NCI-H1930 (cell line): ENCODE measurements at places on chromosomes 1 and 21.

- no peak for DNase-seq
These were observed 64.9 kb upstream of the DIRAS3 start for GRCh38 chr1:68115308-68115707.

GRCh38 chr1:34808051-34808810, 15.4 kb downstream of the GJA4 start:
- DNase-seq, result no peak

DNA sequence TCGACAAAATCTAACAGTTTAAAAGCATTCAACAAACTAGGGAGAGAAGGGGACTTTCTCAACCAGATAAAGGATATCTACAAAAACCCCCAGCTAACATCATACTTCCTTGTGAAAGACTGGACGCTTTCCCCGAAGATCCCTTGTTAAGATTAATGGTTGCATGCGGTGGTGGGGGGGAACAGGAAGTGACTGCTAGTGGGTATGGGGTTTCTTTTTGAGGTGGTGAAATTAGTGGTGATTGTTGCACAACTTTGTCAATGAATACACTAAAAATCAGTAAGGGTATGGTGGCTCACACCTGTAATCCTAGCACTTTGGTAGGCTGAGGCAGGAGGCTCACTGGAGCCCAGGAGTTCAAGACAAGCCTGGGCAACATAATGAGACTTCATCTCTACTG, 26.9 kb upstream of the EYA3 start:
- no peak for DNase-seq

GRCh38 chr1:160083968-160084770, 2.8 kb downstream of the KCNJ9 start:
- peak; percentile 74 for DNase-seq

- DNase-seq, result no peak
These were observed 1.5 kb downstream of the PHGDH start for GRCh38 chr1:119713039-119713748.

- DNase-seq, result no peak
These were observed 11.8 kb upstream of the RASSF5 start for GRCh38 chr1:206495493-206496046.

GRCh38 chr1:24641646-24642151, 1.4 kb upstream of the SRRM1 start:
- no peak for DNase-seq

GRCh38 chr1:200895801-200896530, 1.3 kb downstream of the INAVA start:
- DNase-seq, result no peak

GRCh38 chr1:3453203-3453761, 1.2 kb upstream of the ARHGEF16 start:
- peak; percentile 56 for DNase-seq

GRCh38 chr21:43646550-43647260, 12.6 kb downstream of the HSF2BP start:
- peak; percentile 72 for DNase-seq

DNA sequence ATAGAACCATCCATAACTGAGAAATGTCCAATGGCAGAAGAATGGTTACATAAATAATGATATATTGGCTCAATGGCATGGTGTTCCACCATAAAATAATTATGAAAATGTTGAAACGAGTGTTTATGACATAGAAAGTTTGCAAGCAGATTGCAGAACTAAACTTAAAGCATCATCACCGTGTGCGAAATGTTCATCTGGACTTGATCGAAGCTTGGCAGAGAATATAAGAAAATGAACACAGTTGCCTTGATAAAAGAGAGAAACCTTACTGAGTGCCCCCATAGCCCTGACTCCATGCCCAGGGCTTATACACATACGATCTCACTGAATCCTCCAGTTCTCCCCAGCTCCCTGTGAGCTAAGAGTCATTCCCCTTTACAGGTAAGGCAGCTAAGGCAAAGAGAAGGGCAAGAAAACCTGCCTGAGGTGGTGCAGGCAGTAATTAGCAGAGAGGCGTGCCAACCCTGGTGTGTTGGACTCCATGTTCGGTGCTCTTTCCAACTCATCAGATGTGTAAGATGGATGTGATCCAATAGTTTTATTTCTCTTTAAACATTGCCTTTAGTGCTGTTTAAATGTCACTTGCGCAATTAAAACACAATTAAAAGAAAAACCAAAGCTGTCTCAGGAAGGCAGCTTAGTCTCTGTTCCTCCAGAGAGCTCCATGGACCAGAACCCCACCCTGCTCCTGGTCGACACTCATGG, 21.8 kb upstream of the SPOCD1 start:
- no peak for DNase-seq

GRCh38 chr1:17612831-17613230, 73.3 kb downstream of the ARHGEF10L start:
- no peak for DNase-seq

DNA sequence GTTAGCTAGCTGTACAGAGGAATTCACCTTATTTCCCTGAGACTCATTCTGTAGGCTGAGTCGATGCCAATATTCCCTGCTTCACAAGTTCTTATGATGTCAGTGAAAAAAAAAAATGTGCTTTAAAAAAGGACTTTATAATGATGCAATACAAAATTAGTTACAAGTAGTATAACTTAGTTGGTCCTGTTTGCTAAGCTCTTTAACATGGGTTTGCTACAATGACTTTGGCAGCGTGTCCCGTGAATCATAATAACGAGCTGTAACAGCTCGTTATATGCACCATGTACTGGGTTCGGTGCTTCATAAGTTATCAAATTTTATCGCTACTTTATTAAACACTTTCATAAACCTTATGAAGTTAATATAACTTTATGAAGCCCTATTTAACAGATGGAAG, 349.7 kb downstream of the LMX1A start:
- DNase-seq, result no peak

- no peak for DNase-seq
These were observed 135.1 kb downstream of the ACTL8 start for GRCh38 chr1:17890056-17890814.

GRCh38 chr1:15489052-15489736, 13.3 kb downstream of the CELA2B start:
- DNase-seq, result no peak

DNA sequence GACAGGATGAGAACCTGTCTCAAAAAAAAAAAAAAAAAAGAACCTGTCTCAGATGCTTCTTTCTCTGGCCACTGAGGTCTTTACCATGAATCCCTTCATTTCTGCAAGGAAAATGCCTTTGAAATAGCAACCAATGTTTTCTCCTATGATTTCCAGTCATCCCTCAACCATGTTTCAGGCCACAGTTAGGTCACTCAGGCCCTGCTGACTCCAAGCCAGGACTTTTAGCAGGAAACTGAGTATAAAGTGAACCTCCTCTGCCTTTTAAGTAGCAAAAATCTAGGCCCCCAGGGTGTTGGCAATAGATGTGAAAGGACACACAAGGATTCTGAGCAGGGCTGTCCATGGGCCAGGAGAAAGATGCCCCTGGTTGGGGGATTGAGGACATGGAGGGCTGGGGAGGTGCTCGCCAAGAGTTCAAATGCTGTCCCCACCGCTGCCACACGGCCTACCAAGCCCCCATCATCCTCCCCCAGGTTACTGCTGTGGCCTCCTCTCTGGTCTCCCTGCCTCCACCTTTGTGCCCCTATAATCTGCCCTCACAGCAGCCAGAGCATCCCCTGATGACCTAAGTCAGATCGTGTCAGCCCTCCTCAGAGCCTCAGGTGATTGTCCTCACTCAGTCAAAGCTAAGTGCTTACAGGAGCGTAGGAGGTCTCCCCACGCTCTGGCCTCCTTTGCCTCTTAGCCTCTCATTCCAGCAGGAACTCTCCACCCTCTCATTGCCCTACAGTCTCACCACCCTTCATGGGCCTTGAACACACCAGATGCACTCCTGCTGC, 54.6 kb downstream of the MATN1 start:
- no peak for DNase-seq

- no peak for DNase-seq
These were observed 174.6 kb downstream of the KCNK2 start for GRCh38 chr1:215256936-215257679.

GRCh38 chr1:8822373-8823294, 5.2 kb upstream of the RERE start:
- DNase-seq, result peak; percentile 35

GRCh38 chr1:96464066-96464465, 257.5 kb upstream of the PTBP2 start:
- no peak for DNase-seq

- DNase-seq, result no peak
These were observed 154.0 kb downstream of the MATN1 start for GRCh38 chr1:30569384-30569783.

GRCh38 chr1:76153841-76154205, 79.3 kb downstream of the ST6GALNAC3 start:
- no peak for DNase-seq

- DNase-seq, result no peak
These were observed 31.9 kb downstream of the DDAH1 start for GRCh38 chr1:85433096-85433495.

- no peak for DNase-seq
These were observed 165.7 kb upstream of the IRF2BP2 start for GRCh38 chr1:234775477-234776246.

DNA sequence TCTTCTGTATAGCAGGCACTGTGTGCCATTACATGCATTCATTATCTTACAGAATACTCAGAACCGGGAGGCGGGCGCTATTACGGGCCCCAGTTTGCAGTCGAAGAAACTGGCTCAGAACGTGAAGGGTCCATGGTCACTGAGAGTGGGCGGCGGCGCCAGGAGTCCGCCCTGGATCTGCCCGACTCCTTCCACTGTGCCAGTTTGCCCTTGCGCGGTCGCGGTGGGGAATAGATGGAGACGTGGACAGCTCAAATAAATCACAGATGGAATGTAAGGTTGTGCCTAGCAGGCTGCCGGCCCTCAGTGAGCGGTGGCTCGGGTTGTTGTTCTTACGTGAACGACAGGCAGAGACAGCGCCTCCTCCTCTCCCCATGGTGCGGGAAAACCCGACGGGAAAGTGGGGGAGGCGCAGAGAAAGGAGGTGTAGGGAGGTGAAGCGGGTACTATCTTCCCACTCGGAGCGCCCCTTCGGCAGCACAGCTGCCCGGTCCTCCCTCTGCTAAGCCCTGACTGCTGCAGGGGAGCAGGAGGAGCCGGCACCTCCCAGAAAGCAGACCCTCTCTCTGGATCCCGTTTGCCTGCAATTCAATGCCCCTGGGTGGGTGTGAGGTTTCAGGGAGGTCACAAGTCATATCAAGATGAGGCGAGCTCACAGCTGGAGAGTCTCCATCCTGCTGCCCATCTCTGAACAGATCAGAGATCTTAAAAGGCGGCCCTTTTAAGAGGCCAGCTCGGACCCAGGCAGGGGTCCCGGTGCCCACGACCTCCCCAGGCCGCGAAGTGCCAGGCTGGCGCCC, 1.1 kb downstream of the COL9A2 start:
- no peak for DNase-seq

DNA sequence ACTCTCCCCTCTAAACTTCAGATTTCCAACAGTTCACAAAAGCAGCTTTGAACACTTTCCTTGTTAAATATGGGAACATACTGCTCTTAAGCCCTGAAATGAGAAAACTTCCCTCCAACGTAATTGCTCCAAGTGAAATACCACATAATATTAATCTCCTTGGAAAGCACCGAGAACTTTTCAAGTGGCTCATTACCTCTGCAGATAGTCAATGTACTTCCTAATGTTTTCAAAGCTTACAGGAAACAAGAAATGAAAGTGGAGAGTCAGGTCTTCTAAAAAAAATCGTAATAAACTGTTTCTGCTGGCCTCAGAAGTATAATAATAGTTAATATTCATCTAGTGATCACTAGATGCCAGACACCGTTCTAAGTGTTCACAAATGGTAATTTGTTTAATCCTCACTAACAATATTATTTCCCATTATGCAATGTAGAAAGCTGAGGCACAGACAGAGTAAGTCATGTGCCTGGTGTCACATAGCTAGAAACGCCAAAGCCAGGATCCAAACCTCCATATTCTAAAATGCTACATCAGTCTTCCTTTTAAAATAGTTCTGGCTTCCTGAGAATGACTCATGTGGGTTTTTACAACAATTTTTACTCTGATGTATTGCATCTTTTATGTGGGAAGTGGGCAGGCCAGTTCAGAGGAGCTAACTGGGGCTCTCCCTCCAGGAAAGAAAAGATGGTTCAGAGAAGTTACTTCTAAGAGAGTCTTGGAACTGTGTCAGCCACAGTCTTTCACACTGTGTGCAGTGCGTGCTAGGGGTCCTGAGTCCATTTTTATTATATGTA, 177.2 kb downstream of the PLPPR4 start:
- DNase-seq, result no peak

DNA sequence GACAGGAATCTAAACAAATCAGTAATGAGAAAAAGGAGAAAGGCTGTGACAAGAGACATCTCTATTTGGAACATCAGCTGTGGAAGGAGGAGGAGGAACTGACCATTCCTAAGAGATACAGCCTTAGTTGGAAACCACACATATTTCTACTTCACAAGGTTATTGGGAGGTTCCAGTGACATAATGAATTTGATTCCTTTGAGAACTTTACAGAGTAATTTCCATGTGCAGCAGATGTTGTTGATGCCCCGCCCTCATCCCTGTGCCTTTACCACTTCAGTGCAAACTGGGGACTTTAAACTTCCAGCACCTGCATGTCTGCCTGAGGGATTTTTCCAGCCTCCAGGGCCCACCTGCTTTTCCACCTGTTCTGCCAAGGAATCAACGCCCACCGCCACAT, 9.3 kb upstream of the ST6GALNAC5 start:
- no peak for DNase-seq

DNA sequence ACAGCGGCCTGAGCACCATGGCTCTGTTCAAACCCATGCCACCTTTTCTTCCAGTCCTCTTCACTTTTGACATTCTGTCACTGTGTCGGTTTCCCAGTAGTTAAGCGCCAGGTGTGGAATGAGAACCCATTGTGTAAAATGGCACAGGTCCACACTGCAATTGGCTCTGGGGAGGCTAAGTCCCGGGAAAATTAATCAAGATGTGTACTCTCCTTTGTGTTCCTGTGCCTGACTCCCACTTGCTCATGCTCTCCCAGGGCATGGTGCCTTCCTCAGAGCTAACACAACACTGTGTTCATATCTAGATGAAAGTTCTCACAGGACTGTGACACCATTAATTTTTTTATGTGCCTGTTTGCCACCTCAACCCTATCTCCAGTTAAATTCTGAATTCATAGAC, 59.0 kb upstream of the BTG3 start:
- no peak for DNase-seq

GRCh38 chr1:207805841-207806421, 54.1 kb downstream of the CD46 start:
- DNase-seq, result no peak

GRCh38 chr1:181554465-181554864, 71.1 kb downstream of the CACNA1E start:
- no peak for DNase-seq

DNA sequence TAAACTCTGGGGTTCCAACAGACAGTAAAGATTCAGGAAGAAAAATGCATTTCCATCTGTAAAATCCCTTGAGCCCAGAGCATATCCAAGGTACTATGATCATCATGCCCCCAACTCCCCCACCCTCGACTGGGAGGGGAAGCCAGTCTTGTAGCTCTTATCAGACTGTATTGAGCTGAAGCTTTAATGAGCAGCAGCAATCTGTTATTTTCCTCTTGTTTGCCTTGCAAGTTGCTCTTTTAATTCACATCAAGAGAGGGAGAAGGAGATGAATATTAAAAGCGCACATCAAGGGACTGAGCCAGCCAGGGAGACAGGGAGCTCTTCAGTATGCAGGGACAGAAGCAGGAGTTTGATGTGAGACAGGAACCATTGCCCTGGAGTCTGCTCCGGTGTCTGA, 52.5 kb upstream of the KCNA3 start:
- DNase-seq, result no peak
